ENCODE measurements at places on chromosomes 5 and 9. TPM values are rescaled to one million over a fixed set of nuclear protein-coding genes. Genes with fewer than 3 reads are reported as not detected.

DNA sequence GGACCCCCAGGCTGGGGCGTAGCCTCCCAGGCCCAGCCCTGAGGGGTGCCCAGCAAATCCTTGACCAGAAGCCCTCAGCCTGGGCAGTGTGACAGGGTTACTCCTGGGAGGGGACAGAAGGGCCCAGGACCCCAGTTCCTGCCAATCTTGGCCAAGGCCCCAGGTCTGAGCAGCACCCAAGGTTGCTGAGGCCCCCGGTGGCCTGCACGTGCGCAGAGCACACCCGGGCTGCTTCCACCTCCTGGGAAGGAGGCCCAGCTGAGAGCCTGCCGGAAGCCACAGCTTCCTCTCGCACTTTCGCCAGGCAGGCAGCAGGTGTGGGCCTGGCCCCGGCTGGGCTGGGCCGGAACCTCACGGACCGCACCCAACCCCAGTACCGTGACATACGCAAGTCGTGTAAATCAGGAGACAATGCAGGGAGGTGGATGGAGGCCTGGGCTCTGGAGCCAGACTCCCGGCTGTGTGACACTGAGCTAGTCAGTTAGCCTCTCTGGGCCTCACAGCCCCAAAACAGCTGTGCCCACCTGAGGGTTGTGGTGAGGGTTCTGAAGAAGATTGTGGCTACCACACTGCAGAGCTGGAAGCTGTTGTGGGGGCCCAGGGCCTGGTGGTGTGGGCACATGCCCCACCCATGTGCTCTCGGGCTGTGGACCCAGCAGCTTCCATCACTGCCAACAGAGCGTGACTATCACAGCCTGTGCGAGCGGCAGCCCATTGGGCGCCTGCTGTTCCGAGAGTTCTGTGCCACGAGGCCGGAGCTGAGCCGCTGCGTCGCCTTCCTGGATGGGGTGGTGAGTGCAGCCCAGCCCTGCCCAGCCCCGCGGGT lies 5.1 kb downstream of the GRK6 start:
- H3K36me3 ChIP-seq, result peaks cover 5% of the 10 kb centered on the region
- H3K27me3 ChIP-seq, result no peaks in the 10 kb centered on the region
- peak; percentile 63 for DNase-seq
- H3K27ac ChIP-seq, result peak overlapping the region; percentile 98

DNA sequence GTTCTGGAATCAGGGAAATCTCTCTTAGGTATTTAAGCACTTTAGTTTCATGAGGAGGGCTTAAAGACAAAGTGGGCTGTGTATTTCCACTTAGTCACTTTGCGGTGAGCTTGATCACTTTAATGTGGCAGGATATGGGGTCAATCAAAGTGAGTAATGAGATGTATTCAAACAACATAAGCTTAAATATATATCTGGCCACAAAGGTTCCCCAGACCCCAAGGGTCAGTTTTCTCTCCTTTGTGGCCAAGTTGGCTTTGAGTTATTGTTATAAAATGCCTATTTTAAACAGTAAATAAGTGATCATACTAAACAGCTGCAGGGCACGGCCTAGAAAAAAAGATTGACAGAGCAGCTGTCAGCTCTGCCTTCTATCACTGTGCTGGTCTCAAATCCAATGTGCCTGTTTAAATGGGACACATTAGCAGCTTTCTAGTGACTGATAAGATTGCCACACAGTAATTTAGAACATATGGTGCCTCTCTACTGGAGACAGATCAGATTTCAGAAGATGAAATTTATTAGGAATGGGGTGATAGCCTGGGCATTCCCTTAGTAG lies 363.9 kb downstream of the AGTPBP1 start:
- H3K27ac ChIP-seq, result no peak overlapping the region
- DNase-seq, result no peak
- H3K36me3 ChIP-seq, result no peaks in the 10 kb centered on the region

- H3K4me1 ChIP-seq, result peaks cover 19% of the 10 kb centered on the region
- H3K4me3 ChIP-seq, result peak overlapping the region; percentile 95
- DNase-seq, result no peak
- H3K27me3 ChIP-seq, result no peaks in the 10 kb centered on the region
- peak overlapping the region; percentile 87 for H3K27ac ChIP-seq
- H3K36me3 ChIP-seq, result peaks cover 2% of the 10 kb centered on the region
These were observed 433 bp upstream of the PTAR1 start for GRCh38 chr9:69760278-69760610.

The HAPLN1 gene
- total RNA-seq, result not detected

DNA sequence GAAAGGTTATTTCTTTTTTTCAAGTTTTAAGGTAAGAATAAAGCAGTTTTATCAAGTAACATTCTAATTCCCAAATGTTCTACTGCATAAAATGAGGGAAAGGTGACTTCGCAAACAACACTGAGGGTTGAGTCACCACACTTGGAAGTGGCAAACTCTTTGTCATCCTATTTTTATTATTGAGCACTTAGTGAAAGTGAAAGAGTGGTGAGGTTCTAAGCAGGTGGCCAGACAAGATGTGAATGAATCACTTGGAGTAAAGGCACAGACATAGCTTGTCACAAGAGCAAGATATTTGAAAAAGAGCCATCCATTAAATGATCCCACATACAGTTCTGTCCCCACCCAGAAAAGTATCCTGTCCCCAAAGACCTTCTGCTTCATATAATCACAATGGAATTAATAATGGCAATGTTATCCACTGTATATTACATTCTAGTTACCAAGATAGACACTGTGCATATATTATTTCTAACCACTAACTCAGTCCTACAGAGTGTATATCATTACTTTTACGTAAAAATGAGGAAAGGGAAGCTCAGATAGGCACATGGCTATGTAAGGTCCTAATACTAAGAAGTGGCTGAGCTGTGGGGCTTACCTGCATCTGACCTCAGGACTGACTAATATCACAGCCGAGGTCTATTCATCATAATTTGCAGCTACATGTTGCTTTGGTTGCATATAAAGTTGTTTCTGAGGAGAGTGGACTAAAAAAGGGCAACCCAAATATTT lies 730.4 kb upstream of the MEF2C start:
- no peaks in the 10 kb centered on the region for H3K27me3 ChIP-seq
- no peak overlapping the region for H3K27ac ChIP-seq

The ARID3C gene
- total RNA-seq, result not detected

DNA sequence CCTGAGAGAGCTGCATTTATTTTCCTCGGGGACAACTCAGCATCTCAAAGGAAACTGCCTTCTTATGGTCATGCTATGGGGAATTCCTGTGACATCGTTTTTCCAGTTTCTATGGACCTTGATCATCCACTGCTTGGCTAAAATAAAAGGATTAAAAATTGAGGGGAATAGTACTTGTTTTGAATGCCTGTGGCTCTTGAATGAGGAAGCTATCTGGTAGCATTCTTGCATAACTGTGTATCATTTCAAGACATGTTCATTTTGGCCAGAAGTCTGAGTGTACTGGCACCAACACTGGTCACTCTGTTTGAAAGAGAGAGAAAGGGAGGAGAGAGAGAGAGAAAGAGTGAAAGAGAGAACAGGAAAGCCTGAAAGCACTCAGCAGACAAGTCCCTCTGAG lies 116.7 kb downstream of the DOCK2 start:
- no peak for DNase-seq
- H3K27me3 ChIP-seq, result no peaks in the 10 kb centered on the region
- no peak overlapping the region for H3K27ac ChIP-seq
- H3K4me3 ChIP-seq, result no peak overlapping the region

The STPG3 gene
- not detected for total RNA-seq

DNA sequence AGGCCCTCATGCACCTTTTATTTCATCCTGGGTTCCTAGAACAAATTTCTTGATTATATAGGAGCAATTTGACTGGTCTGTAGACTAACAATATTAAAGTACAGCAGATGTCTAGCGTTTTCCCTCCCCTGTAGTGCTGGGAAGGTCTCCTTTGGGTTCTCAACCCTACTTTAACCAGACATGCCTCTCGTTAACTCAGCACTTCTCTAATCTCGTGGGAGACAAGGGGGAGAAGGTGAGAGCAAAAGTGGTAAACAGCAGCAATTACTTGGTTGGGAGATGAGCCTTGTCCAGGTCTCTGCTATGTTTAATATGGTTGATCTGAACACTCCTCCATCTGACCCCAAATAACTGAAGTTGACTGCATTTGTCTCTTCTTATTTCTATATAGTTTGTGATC lies 22.0 kb downstream of the CETN3 start:
- H3K27me3 ChIP-seq, result no peaks in the 10 kb centered on the region
- peaks cover 7% of the 10 kb centered on the region for H3K4me1 ChIP-seq
- no peak overlapping the region for H3K27ac ChIP-seq
- no peak overlapping the region for H3K4me3 ChIP-seq
- DNase-seq, result no peak

GRCh38 chr9:11275158-11275695 lies 662.4 kb upstream of the PTPRD start:
- no peaks in the 10 kb centered on the region for H3K4me1 ChIP-seq
- no peak overlapping the region for H3K4me3 ChIP-seq
- H3K27ac ChIP-seq, result no peak overlapping the region
- DNase-seq, result no peak
- H3K36me3 ChIP-seq, result no peaks in the 10 kb centered on the region

DNA sequence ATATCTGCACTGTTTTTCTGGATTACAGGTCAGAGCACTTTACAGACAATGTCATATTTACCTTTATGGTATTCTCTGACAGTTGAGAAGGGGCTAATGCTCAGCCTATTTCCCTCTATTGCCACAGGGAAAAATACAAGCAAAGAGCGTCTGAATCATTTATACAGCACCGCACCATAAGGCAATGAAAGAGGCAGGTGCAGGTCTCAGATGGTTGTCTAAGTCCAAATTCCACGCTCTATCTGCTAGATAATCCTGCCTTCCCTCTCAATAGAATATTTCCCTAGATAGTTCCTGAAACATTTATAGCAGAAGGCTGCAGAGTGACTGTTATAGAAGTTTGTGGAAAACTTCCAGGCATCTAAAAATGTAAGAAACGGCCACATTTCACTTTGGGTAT lies 446.1 kb upstream of the CDH6 start:
- H3K4me1 ChIP-seq, result no peaks in the 10 kb centered on the region
- no peak for DNase-seq
- H3K27me3 ChIP-seq, result no peaks in the 10 kb centered on the region
- H3K36me3 ChIP-seq, result no peaks in the 10 kb centered on the region

GRCh38 chr5:101067429-101067828 lies 164.3 kb upstream of the ST8SIA4 start:
- no peak for DNase-seq
- H3K36me3 ChIP-seq, result no peaks in the 10 kb centered on the region
- H3K4me1 ChIP-seq, result no peaks in the 10 kb centered on the region
- peaks cover 4% of the 10 kb centered on the region for H3K27me3 ChIP-seq
- no peak overlapping the region for H3K4me3 ChIP-seq

The INSL4 gene
- total RNA-seq, result not detected

DNA sequence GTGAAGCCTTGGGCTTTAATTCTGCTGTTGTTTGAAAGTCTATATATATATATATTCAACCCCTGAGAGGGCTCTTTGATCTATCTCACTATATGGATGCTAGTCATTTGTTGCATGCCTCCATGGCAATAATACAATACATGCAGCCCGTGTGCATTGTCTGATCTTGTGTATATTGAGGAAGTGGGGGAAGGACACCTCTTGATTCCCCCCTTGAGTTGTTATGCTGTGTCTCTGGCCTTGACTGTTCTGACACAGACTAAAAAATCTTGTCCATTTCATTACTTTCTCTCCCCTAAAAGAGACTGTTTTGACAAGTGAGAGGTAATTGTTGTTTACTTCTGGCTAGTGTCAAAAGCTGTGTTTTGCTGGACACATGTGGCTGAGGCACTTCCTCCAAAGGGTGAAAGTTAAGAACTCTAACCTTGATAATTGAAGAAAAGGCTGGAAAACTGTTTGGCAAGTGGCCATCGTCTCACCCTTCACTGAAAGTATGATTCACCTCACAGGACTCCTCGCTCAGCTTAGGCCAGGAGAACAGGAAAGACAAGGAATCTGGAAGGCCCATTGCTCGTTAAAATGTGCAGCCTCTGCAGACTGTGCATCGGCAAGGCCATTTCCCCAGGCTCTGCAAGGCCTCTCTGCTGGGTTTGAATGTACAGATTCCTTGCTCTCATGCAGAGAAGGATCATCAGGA lies 304.0 kb downstream of the PRELID2 start:
- DNase-seq, result no peak
- H3K27me3 ChIP-seq, result no peaks in the 10 kb centered on the region
- H3K27ac ChIP-seq, result no peak overlapping the region
- no peak overlapping the region for H3K4me3 ChIP-seq
- no peaks in the 10 kb centered on the region for H3K36me3 ChIP-seq
- no peaks in the 10 kb centered on the region for H3K4me1 ChIP-seq

DNA sequence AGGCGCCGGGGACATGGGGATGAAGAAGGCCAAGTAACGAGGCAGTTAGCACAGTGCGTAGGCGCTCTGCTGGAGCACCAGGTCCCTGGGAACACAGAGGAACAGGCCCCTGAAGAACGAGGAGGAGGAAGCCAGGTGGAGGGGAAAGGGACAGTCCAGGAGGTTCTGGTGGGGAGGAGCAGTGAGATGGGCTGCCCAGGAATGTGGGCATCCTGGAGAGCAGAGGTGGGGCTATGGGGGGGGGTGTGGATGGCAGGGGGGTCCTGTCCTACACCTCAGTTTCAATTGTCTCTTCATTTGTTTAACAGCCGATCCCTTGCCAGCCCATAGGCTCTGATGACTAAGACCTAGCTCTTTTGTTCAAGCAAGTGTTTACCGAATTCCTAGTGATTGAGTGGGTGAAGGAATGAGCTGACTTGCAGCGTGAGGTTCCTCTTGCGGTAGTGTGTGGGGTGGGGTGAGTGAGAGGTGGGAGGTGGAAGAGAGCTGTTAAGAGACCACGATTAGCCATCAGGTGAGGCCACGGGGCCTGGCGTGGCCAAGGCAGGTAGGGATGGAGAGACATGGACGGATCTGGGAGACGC lies 8.4 kb upstream of the PHYHD1 start:
- no peaks in the 10 kb centered on the region for H3K27me3 ChIP-seq
- peak overlapping the region; percentile 28 for H3K4me3 ChIP-seq
- H3K4me1 ChIP-seq, result peaks cover 27% of the 10 kb centered on the region
- peak overlapping the region; percentile 92 for H3K27ac ChIP-seq
- no peak for DNase-seq
- peaks cover 12% of the 10 kb centered on the region for H3K36me3 ChIP-seq

DNA sequence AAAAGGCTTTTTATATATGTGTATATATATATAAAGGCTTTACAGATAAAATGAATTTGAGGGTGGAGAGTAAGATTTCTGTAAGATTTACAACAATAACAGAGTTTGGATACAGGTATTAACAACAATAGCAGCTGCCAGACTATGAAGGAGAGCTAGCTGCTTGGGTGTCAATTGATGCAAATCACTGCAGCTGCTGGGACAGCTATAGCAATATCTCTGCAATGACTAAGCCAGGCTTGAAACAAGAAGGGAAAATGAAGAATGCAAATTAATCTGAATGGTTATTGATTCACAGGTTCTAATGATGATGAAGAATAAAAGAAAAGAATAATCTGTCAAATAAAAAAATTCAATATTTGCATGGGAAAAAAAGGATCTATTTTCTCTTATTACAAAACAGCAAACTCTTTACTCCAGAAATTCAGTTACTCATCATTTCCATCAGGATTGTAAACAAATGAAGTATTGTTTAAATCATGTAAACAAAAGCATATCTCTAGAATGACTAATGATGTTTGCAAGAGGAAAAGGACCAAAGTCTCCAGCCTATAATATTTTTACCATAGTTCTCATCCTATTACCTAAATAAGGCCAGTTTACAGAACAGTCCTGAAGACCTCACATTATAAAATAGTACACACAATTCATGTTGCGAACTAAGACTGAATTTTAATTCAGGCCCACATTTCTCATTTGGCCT lies 219.0 kb downstream of the HTR1A start:
- no peaks in the 10 kb centered on the region for H3K36me3 ChIP-seq
- H3K27ac ChIP-seq, result no peak overlapping the region
- H3K4me3 ChIP-seq, result no peak overlapping the region
- no peaks in the 10 kb centered on the region for H3K4me1 ChIP-seq
- H3K27me3 ChIP-seq, result no peaks in the 10 kb centered on the region

- no peak for DNase-seq
- no peaks in the 10 kb centered on the region for H3K36me3 ChIP-seq
- no peaks in the 10 kb centered on the region for H3K27me3 ChIP-seq
- H3K4me1 ChIP-seq, result no peaks in the 10 kb centered on the region
These were observed 161.7 kb downstream of the RANBP17 start for GRCh38 chr5:171023508-171023907.

All from T-helper 17 cell (primary cell).